ENCODE measurements at places on chromosomes 4 and X.

DNA sequence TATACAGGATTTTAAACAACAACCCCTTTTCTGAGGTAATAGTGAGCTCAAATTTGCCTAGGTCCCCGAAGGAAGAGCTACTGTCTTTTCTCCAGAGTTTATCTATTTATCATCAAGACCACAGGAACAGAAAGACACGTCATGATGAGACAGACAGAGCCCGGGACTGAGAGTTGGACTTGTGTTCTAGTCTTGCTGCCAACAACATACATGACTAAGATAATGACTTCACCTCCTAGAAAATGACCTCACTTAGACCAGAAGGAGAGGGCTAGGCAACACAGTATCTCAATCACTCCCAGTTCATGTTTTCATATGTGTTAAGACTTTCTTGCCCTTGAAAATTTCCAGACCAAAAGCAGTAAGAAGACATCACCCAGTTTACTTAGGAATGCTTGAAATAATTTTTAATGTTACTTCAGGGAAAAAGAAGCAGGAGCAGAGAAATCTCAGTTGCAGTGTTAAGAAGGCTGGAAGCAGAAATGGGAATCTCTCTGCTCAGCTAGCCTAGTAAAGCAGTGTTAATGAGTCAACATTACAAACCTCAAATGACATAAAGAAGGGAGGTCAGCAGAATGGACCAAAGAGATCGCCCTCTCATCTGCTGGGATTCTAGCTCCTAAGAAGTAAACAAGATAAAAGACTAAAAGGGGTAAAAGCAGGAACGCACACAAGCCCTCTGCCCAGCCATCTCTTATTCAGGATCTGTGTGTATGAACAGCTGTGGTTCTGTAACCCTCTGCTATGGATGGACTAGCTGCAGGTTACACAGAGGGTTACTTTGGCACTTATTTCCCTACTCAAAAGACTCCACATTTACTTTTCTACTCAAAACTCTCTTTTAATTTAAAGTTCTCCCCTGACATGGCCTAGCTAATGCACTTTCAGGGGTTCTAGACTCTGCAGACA is 24.8 kb downstream of the PDGFC start:
- DNase-seq, result no peak

DNA sequence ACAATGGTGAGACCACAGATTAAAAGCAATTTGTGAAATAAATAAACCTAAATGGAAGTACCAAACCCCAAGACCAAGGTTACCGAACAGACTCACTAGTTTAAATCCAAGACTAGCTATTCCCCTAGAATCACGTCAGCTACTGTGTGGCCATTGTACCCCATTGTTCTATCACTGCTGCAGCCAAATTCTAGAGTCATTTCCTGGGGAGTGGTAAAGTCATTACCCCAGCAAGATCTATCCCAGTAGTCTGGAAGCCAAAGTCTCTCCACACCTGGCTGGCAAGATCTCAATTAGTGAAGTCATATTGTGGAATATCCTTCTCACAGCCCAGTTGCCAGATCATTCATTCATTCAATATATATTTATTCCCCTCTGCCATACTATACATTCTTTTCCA is 67.5 kb downstream of the PHOX2B start:
- no peak for DNase-seq

GRCh38 chrX:138929926-138930582 is 218.5 kb upstream of the FGF13 start:
- DNase-seq, result no peak

- DNase-seq, result no peak
Measured at GRCh38 chrX:98071331-98071730, 1187.6 kb downstream of the RPA4 start.

GRCh38 chr4:55510685-55511084 is 36.0 kb downstream of the CLOCK start:
- no peak for DNase-seq

Data from stimulated activated CD8-positive, alpha-beta memory T cell treated with anti-CD3 and anti-CD28 coated beads, Interleukin-12 subunit alpha, Interleukin-12 subunit beta, amount 100 ng/mL, for 1 hour (primary cell).